HFFc6 (cell line): ENCODE measurements at places on chromosomes 2 and 18. TPM values are rescaled to one million over a fixed set of nuclear protein-coding genes. Genes with fewer than 3 reads are reported as not detected.

Gene DPP4
- 31.9 to 41.5 TPM (median 33.3 TPM) in 3 replicates for total RNA-seq

- H3K4me1 ChIP-seq: peaks cover 14% of the 10 kb centered on the region
- peak overlapping the region; percentile 62 for H3K4me3 ChIP-seq
- H3K36me3 ChIP-seq: no peaks in the 10 kb centered on the region
- peaks cover 36% of the 10 kb centered on the region for H3K27me3 ChIP-seq
- no peak overlapping the region for H3K27ac ChIP-seq
- DNase-seq: peak; percentile 28
Observed at GRCh38 chr2:27264753-27265535, 2.1 kb upstream of the SLC30A3 start.

Gene GAL3ST2
- 0.21 to 0.26 TPM in 2 of 3 replicates, not detected in the other for total RNA-seq

Gene TDRD15
- not detected in 3 replicates for total RNA-seq

GRCh38 chr18:77905449-77906055 is 655.9 kb downstream of the GALR1 start:
- no peaks in the 10 kb centered on the region for H3K4me1 ChIP-seq
- no peaks in the 10 kb centered on the region for H3K36me3 ChIP-seq
- H3K4me3 ChIP-seq: no peak overlapping the region

GRCh38 chr2:115733190-115733775 is 1290.8 kb downstream of the DPP10 start:
- H3K4me3 ChIP-seq: no peak overlapping the region
- no peaks in the 10 kb centered on the region for H3K27me3 ChIP-seq
- no peaks in the 10 kb centered on the region for H3K36me3 ChIP-seq
- no peak for DNase-seq
- H3K27ac ChIP-seq: no peak overlapping the region

DNA sequence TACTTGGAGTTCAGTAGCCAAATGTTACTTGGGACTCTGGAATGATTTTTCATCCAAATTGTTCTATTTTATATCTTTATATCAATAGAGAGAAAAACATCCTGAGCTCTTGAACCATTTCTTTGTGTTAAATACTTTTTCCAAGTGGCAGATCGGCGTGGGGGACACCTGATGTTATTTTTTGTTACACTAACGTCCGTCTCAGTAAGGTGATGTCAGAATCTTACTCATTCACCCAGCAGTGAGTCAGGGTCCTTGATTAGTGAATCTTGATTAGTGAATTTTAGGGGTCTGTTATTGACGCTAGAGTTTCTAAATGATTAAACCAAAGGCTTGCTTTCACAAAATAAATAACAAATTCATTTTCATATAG is 1.7 kb downstream of the MIB1 start:
- peaks cover 3% of the 10 kb centered on the region; the same call in 1 of the 2 replicates for H3K27me3 ChIP-seq
- H3K36me3 ChIP-seq: peaks cover 18% of the 10 kb centered on the region
- H3K27ac ChIP-seq: peak overlapping the region; percentile 71
- H3K4me3 ChIP-seq: peak overlapping the region; percentile 90
- DNase-seq: no peak

GRCh38 chr2:239292959-239293774 is 107.7 kb downstream of the HDAC4 start:
- H3K4me1 ChIP-seq: peaks cover 17% of the 10 kb centered on the region; the same call in 1 of the 2 replicates
- no peak for DNase-seq
- H3K27me3 ChIP-seq: peaks cover 4% of the 10 kb centered on the region; the same call in 1 of the 2 replicates
- H3K4me3 ChIP-seq: no peak overlapping the region
- no peak overlapping the region for H3K27ac ChIP-seq

DNA sequence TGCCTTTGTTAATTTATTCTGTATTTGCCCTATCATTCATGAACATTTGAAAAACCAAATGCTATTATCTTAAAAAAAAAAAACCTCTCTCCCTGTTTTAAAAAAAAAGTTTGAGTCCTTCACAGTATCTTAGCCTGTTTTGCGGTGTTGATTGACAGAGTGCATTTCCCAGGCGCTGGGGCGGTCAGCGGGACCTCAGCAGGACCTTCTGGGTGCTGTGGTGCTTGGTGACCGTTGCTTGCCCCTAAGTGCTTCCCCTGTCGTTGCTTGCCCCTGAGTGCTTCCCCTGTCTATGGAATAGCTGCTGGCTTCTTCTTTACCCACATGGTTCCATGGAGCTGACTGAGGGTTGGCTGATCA is 12.1 kb downstream of the ATP6V1C2 start:
- H3K36me3 ChIP-seq: no peaks in the 10 kb centered on the region
- DNase-seq: no peak
- no peak overlapping the region for H3K27ac ChIP-seq
- H3K4me1 ChIP-seq: no peaks in the 10 kb centered on the region
- no peak overlapping the region for H3K4me3 ChIP-seq
- H3K27me3 ChIP-seq: peaks cover 32% of the 10 kb centered on the region
